ENCODE measurements at places on chromosomes 7 and 10.

DNA sequence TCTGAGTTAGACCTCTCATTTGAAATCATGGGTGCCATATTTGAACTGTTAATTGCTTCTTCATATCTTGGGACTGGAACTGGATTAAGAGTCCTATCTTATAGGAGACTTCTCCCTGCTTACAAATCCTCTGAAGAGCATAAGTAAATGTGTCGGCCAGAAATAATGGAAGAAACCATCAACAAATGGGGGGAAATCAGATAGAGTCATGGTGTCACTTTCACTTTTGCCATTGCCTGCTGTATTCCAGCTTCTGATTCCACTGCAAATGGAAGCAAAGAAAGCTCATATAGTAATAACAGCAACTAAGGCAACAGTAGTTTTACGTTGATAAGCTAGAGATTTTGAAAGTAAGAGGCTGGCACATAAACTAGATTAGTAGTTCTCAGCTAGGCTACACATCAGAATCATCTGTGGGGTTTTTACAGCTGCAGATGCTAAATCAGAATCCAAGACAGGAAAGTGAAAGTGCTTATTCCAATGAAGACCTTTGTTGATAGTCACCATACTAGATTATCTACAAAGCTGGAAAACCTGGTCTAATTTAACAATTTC, 12.3 kb upstream of the CRPPA start:
- DNase-seq: no peak

DNA sequence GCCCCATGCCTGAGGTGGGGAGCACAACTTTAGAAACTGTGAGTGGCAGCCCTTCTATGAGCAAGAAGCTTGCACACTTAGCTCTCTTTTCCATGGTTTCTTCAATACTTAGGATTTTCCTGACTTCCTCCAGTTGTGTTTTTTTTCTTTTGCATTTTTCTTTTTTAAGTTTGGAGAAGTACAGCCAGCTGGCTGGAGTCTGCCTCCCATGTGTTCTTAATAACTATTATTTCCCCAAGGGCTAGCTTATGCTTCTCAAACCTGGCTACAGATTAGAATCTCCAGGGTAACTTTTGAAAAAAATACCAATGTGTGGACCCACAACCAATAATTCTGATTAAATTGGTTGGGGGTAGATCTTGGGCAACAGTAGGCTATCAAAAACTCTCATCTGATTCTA, 37.4 kb upstream of the MEOX2 start:
- DNase-seq: peak; percentile 2

DNA sequence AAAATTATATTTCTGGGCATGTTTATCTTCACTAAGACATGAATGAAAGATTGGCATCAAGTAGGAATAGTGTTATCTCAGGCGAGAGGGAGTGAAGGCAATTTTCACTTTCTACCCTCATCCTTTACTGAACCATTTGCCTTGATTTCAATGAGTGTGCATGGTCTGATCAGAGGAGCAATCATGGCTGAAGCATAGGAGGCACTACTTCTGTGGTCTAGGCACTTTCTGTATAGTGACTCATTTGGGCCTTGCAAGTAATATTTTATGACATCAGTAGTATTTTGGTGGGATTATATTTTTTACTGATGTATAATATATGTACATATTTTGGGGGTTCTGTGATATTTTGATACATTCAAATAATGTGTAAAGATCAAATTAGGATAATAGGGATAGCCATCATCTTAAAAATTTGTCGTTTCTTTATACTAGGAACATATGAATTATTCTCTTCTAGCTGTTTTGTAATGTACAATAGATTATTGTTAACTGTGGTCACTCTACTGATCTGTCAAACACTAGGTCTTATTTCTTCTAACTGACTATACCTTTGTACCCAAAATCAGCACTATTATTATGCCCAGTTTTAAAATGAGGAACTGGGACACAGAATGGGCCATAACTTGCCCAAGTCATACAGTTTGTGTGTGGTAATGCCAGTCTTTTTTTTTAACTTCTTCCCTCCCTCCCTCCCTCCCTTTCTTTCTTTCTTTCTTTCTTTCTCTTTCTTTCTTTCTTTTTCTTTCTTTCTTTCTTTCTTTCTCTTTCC, 101.9 kb downstream of the RAB11FIP2 start:
- DNase-seq: no peak

GRCh38 chr10:61279400-61279799, 173.8 kb downstream of the TMEM26 start:
- no peak for DNase-seq

DNA sequence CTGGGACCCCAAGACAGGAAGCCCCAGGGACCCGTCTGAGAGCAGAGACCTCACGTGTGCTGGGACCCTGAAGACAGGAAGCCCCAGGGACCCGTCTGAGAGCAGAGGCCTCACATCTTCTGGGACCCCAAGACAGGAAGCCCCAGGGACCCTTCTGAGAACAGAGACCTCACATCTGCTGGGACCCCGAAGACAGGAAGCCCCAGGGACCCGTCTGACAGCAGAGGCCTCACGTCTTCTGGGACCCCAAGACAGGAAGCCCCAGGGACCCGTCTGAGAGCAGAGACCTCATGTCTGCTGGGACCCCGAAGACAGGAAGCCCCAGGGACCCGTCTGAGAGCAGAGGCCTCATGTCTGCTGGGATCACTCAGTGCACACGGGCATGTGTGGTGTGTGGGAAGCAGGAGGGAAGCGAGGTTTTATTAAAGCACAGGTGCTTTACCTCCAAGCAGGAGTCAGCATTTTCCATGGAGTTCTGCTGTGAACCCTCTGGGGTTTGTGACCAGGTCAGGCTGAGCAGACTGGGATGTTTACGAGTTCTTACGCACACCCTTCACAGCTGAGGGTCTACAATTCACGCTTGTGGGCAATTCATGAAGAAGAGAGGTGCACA, 590.6 kb downstream of the DNAJB6 start:
- no peak for DNase-seq

DNA sequence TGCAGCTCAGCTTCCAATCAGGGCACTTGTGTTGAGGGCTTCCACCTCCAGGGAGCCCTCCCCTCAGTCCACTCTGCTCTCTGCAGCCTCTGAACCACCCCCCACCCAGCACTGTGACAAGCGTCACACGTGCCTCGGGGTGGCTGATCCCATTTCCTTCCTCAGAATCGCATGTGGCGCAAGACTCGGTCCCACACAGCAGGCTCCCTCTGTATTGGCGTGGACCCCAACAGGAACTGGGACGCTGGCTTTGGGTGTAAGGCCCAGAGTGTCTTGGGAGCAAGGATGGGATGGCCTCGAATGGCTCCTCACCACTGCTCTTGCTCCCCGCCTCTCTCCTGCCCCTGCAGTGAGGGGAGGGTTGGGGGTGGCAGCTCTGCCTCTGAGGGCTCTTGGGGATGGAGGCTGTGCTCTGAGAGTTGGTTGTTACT, 4.1 kb downstream of the CPA1 start:
- DNase-seq: no peak

DNA sequence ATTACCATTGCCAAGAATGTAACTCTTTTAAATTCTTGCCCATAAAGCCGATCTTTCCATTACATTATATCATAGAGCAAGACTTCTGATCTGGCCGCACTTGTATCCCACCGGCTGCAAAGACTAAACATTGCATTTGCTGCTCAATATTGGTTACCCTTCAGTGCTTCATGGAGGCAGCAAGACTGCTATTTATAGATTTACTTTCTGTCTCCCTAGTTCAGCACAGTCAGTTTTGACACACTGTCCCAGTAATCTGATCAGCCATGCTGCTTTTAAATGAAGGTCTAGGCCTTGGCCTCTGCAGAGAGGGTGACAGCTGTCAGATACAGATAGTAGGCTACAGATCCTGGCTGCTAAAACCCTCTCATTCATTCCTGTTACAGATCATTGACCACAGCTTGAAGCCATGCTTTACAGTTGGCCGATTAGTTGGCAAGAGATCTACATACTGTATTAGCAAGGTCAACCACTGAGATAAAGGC, 562.6 kb upstream of the GALNT17 start:
- no peak for DNase-seq
